ENCODE measurements at places on chromosomes 6 and 20. TPM values are rescaled to one million over a fixed set of nuclear protein-coding genes. Genes with fewer than 3 reads are reported as not detected.
A peak's percentile ranks its signal among the peaks of the same experiment; 100 is the strongest.

- no peak for DNase-seq
Measured at GRCh38 chr6:38715016-38715689, at the start of gene DNAH8. Gene DNAH8 (plus strand): TSS chr6:38715311. CDS start chr6:38722810, 7,499 bp downstream.

The KIAA1755 gene
- 1.1 TPM for polyA plus RNA-seq

DNA sequence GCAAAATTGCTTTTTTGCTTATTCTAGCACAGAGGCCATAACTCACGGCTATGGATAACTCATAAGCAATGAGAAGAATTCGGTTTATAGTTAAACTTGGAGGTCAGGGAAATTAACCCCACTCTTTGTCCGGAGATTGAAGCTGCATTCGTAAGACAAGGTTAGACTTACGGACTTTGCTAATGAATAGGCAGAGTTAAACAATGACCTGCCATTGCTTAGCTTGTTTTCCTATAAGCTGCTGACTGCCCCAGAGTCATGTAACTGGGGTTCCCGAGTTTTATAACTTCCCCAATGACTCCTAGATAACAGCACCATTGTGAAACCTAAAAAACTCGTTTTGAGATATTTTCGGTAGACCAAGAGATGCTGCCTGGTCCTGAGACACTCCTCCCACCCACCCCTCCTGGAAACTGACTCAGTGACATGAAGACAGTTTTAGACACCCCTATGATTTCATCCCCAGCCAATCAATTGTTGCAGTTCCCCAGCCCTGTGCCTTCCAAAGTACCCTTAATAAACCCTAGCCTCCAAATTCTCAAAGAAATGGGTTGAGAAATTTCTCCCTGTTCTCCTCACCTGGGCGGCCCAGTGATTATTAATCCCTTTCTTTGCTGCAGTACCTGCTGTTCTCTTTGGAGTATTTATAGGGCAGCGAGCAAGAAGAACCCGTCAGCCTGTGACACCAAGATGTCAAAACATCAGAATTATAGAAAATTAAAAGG, 33.1 kb upstream of the MCUR1 start:
- no peak for DNase-seq

The BPI gene
- polyA plus RNA-seq: 0.54 TPM

- DNase-seq: no peak
Measured at GRCh38 chr6:119584088-119584487, 234.5 kb upstream of the MAN1A1 start.

GRCh38 chr20:19498756-19499155, 259.3 kb upstream of the RIN2 start:
- no peak for DNase-seq

The IRF4 gene
- polyA plus RNA-seq: 0.11 TPM

The NPEPL1 gene
- 54.4 TPM for polyA plus RNA-seq

DNA sequence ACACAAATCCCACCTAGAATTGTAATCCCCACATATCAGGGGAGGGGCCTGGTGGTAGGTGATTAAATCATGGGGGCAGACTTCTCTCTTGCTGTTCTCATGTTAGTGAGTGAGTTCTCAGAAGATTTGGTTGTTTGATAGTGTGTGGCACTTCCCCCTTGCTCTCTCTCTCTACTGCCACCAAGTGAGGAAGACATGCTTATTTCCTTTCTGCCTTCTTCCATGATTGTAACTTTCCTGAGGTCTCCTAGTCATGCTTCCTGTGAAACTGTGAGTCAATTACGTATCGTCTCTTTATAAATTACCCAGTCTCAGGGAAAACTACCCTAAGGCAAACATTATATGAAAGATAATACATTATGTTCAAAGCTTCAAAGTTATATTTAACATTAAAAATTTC, 1297.5 kb upstream of the CITED2 start:
- DNase-seq: no peak

- no peak for DNase-seq
Measured at GRCh38 chr6:158021814-158022748, 40.4 kb downstream of the SYNJ2 start.

GRCh38 chr20:25237610-25238318, 10.1 kb upstream of the PYGB start:
- DNase-seq: no peak

GRCh38 chr6:26249957-26250697, 114.9 kb upstream of the BTN3A2 start:
- DNase-seq: peak; percentile 62

GRCh38 chr6:165010556-165011535, 298.6 kb downstream of the C6orf118 start:
- peak; percentile 59 for DNase-seq

DNA sequence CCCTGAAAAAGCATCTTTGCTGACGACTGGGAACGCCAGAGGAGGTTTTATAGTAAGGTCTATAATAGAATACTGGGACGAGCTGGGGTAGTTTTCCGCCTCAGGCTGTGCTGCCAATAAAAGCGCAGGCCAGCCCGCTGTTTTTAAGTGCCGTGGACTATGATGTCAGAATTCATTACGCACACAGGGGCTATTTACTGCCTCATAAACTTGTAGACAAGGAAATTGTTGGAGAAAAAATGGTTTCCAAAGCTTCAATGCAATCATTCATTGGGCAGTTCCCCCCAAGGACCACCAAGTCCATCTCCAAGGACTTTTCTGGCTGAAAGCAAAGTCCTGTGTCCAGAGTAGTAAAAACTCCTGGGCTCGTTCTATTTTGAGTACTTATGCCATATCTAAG, 20.4 kb upstream of the FOXF2 start:
- DNase-seq: no peak

- no peak for DNase-seq
Measured at GRCh38 chr20:57250607-57251343, 15.7 kb downstream of the BMP7 start.

- DNase-seq: no peak
Measured at GRCh38 chr6:150091476-150091875, 22.6 kb upstream of the ULBP3 start.

DNA sequence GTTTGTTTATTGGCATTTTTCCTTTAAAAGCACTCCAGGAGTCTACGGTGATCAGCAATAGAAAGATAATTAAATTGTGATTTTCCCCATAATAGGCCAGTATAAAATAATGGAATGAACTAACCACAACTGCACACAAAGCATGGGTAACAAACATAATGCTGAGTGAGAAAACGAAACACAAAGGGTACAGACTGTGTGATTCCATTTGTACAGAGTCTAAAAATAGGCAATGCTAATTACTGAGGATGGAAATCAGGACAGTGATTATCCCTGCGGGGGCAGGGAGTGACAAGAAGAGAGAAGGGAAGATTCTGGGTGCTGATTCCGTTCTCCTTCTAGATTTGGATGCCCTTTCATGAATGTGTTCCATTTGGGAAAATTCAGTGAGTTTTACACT, 478.1 kb downstream of the PREX1 start:
- DNase-seq: no peak

The C6orf15 gene
- polyA plus RNA-seq: not detected

DNA sequence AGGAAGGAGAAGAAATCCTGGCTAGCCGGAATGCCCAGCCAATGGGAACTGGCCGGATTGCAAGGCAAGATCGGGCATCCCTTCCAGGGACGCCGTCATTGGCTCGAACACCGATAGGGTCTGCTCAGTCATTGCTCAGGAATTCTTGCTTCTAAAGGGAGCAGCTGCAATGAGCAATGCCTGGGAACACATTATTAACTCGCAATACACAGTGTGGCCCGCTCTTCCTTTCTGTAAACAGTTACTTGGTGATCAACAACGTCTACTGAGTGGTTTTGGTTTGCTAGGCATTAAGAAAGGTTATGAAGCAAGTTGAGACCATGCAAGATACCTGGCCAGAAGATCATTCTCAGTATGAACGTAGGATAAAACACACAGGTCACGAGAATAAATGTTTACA, 165.4 kb upstream of the CITED2 start:
- DNase-seq: no peak

DNA sequence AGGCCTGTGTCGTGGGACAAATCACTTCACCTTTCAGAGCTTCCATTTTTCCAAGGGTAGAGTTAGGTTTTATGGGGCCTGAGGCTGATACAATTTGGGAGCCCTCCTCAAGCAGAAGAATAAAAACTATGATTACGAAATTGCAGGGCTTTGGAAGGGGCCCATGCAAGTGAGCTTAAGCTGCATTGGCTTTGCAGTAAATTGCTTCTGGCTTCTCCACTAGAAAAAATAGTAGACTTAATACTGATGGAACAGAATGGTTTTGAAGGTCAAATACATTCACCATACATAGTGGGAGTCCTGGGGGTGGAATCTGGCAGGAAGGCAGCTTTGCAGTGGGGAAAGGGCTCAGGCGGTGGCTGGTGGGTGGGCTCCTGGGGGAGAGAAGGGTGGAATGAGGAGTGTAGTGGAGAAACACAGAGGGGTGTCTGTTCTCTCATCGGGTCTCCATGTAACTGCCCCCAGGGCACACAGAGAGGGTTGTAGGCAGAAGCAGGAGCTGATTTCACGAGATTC, 55.9 kb upstream of the RNF24 start:
- DNase-seq: no peak

GRCh38 chr20:57530327-57530981, 5.5 kb upstream of the CTCFL start:
- no peak for DNase-seq

All from renal cortex interstitium (tissue), 15 donors.